Uterus (tissue), 4 donors: ENCODE measurements at places on chromosomes 2 and 18.
A peak's percentile ranks its signal among the peaks of the same experiment; 100 is the strongest.

GRCh38 chr2:110103061-110103961 lies 12.3 kb downstream of the MALL start:
- DNase-seq, result no peak

GRCh38 chr2:164717000-164717803 lies 95.9 kb upstream of the GRB14 start:
- no peak for DNase-seq

- no peak for DNase-seq
Measured at GRCh38 chr18:45012286-45012685, 331.6 kb downstream of the SETBP1 start.

GRCh38 chr2:186751790-186752189 lies 57.9 kb downstream of the FAM171B start:
- DNase-seq, result no peak

DNA sequence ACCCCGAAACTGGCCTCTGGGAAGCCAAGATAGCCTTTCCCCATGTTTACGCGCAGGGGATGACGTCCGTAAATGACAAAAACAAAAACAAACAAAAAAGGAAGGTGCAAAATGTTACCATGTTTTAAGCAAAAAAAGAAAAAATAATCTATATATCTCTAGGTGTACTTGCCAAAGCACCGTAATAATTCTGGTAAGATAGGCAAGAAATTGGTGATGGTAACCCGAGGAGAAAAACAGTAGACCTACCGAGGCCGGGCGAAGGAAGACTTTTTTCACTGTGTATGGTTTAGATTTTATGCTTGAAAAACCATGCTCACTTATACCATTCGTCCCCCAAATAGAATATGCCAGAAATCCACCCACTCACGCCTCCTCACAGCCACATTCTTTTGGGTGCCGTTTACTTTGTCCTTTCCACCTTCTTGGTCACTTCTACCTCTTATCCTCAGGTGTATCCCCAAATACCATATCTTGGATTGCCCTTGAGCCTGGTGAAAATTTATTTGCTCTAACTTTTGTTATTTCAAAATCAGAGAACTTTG lies 8.0 kb downstream of the GATA6 start:
- no peak for DNase-seq

DNA sequence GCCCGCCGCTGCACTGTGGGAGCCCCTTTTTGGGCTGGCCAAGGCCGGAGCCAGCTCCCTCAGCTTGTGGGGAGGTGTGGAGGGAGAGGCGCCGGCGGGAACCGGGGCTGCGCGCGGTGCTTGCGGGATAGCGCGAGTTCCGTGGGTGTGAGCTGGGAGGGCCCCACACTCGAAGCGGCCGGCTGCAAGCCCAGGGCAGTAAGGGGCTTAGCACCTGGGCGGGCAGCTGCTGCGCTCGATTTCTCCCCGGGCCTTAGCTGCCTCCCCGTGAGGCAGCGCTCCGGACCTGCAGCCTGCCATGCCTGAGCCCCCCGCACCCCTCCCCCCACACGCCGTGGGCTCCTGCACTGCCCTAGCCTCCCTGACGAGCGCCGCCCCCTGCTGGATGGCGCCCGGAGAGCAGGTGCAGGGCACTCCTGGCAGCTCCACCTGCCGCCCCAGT lies 124.4 kb downstream of the CCDC178 start:
- DNase-seq, result no peak

- DNase-seq, result no peak
Measured at GRCh38 chr2:166972002-166972401, 83.7 kb downstream of the XIRP2 start.

DNA sequence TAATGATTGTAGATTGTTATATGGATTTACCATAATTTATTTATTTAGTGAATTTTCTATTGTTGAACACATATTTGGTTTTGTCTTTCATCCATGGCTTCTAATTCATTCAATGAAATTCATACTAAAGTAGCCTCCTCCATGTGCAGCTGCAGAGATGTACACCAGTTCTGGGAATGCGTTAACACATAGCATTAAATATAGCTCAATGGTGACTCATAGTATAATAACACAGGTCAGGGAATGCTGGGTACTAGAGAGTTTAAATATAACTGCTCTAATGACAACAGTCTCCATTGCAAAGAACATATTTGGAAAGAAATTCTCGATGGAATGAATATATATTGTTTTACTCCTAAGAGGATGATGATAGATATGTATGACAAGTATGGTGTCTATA lies 1190.2 kb upstream of the NRXN1 start:
- DNase-seq, result no peak

DNA sequence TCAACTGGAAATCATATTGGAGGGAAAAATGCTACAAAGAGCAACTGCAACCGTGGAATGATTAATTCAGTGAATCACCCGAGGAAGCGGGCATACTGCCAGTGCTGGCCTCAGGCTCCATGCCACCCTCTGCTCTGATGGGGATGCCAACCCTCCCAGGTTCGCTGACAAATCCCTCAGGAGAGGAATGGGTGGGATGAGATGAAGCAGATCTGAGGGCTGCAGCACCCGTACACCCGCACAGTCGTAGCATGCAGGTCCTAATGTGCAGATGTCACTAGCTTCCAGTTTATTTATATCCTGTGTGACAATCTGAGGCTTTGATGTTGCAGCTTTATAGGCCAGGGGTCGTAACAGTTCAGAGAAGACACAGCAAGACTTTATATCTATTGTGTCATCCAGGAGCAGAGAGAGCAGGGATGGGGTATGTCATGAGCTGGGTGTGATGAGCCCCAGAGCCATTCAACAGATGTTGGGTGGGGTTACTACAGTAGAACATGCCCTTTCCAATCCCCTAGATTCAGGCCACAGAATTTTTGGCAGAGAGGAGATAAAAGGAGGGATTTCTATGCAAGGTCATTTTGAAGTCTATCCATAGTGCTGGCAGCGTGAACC lies 44.6 kb downstream of the DPP4 start:
- peak; percentile 16 for DNase-seq

GRCh38 chr2:175734686-175735085 lies 267.4 kb downstream of the LNPK start:
- DNase-seq, result no peak

DNA sequence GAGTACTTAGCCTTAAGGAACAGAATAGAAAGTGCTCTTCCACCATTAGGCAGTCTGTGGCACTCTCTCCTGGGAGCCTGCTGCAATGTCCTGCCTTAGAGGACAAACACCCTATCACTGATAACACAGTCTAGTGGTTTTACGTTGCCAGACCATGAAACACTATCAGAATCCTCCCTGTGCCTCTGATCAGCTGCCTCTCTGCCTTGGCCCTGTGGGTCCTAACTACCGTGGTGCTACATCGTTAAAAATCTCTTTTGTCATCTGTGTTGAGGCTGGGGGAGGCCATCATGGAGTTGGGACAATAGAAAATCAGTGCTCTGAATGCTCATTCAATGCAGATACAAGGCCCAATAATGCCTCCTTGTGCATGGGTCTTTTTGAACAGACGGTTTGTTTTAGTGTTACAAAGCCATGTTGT lies 11.9 kb upstream of the APCDD1 start:
- DNase-seq, result no peak

DNA sequence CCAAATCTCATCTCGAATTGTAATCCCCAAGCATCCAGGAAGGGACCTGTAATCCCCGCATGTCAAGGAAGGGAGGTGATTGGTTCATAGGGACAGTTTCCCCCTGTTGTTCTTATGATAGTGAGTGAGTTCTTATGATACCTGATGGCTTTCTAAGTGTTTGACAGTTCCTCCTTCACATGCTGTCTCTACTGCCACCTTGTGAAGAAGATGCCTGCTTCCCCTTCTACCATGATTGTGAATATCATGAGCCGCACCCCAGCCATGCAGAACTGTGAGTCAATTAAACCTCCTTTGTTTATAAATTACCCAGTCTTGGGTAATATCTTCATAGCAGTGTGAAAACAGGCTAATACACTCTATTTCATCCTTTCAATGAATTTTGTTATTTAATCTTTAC lies 446.7 kb downstream of the RNF144A start:
- no peak for DNase-seq
